H7 (cell line): ENCODE measurements at places on chromosomes 12 and 14.

DNA sequence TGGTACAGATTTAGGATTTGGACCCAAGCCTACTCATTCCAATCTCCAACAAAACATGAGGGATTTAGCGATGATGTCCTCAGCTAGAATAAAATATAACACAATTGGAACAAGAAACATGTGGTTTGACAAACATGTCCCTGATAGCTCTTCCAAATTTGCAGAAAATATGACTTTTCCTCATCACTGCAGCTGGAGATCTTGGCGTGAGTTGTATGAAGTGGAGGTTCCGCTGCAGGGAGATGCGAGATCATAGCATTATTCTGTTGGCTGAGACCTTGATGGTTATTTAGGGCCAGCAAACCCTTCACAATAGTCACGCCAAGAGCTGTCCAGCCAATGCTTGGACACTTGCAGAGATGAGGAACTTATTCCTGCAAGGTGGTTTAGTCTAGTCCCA is 413.4 kb upstream of the TBX3 start:
- no peak for DNase-seq

DNA sequence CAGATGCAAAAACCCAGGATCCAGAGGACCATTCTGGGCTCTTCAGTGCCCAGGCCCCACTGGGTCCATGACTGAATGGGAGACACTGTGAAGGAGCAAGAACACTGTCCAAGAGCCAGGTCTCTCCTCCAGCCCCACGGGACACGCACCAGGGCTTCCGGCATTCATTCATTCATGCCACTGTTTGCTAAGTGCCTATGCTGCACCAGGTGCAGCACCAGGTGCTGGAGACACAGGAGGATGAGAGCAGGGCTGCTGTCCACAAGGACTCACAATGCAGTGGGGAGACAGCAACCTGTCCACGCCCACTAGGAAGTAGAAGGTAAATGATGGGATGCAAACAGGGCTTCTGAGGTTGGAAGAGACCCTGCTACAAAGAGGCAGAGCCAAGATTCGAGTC is 20.4 kb downstream of the CLMN start:
- no peak for DNase-seq

GRCh38 chr14:23632461-23633159 is 3.6 kb upstream of the DHRS2 start:
- DNase-seq: no peak

DNA sequence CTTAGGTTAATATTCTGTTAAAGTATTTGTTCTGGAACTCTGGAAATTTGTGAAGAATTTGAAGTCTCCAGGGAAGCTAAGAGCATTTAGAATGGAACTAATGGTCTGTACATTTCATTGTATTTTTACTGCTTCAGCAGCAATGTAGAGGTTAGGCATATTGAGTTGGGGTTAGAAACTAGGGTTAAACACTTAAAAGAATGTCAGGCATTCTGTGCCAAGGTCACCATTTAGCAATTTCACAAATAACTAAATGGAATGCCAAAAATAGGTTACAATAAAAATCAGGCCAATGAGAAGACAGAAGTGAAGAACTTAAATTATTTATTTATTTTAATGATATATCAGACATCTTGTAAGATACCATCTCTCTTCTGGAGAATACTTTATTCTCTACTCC is 210.8 kb downstream of the C12orf50 start:
- no peak for DNase-seq

GRCh38 chr12:76124456-76124855 is 40.0 kb upstream of the NAP1L1 start:
- DNase-seq: no peak

GRCh38 chr14:103319422-103319821 is 14.6 kb upstream of the EIF5 start:
- DNase-seq: no peak

- no peak for DNase-seq
Observed at GRCh38 chr14:101009531-101009930, 106.0 kb upstream of the RTL1 start.

- DNase-seq: no peak
Observed at GRCh38 chr14:55120571-55121495, 8.2 kb upstream of the LGALS3 start.

- peak; percentile 39 for DNase-seq
Observed at GRCh38 chr12:120994059-120994458, 15.7 kb downstream of the HNF1A start.

DNA sequence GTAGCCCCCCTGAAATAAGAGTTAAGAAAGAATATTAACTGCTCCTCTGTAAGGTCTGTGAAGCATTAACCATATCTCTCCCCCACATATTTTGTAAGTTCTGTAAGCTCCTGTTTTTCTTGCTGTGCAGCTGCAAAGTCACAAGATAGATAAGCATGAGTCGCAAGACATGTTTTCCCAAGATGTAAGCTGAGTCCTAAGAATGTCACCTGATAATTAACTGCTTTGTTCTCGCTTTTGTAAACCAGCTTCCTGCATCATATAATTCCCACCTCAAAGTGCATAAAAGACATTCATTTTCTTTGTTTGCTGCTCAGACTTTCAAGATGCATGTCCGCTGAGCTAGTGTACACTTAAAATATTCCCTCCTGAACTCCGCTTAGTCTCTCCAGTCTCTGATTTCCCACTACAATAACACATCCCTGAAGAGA is 27.0 kb upstream of the PHC1 start:
- no peak for DNase-seq

GRCh38 chr14:104094056-104094708 is 8.7 kb downstream of the ASPG start:
- DNase-seq: peak; percentile 84

DNA sequence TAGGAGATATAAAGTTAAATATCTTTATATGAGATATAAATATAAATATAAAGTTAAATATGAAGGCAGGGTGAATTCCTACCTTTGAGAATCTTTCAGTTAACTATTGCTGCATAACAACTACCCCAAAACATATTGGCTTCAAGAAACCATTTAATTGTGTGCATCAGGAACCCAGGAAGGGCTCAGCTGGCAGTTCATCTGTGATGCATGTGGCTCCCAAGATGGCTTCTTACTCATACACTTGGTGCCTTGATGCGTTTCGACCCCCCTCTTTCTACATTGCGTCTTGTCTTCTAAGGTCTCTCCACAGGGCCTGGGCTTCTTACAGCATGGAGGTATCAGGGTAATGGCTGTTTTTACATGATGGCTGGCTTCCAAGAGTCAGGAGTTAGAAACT is 253.9 kb upstream of the CRY1 start:
- no peak for DNase-seq

DNA sequence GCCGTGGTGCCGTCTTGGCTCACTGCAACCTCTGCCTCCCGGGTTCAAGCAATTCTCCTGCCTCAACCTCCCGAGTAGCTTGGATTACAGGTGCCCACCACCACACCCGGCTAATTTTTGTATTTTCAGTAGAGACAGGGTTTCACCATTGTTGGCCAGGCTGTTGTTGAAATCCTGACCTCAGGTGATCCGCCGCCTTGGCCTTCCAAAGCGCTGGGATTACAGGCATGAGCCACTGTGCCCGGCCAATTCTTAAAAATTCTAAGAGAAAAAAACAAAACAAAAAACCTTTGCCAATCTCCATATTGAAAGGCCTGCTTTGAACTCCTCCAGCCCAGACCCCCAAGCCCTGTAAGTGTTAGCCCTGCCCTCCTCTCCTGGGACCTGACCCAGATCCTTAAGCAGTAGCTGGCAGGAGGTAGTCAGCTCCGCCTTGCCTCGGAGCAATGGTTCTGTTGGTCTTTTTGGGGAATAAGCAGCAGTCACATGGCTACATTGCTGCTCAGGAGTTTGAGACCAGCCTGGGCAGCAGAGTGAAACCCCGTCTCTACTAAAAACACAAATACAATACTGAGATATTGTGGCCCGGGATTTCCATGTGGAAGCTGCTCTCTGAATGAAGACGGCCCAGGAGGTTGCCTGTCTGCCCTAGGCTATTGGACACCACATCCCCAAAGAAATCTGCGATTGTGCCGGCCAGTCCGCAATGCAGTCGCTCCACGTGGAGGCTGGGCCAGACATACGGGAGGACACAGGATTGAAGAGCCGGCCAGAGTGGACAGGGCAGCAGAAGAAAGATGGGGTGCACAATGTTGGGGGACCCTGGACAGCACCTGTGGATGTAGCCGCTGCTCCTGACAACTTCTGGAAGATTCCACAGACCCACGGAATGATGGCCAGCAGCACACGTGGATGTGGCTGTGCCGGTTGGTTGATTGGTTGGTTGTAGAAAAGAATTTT is 28.8 kb upstream of the BEGAIN start:
- peak; percentile 20 for DNase-seq

- no peak for DNase-seq
Observed at GRCh38 chr12:128076188-128076587, 190.8 kb upstream of the TMEM132C start.

- DNase-seq: no peak
Observed at GRCh38 chr14:71262441-71262840, 355.2 kb downstream of the PCNX1 start.

DNA sequence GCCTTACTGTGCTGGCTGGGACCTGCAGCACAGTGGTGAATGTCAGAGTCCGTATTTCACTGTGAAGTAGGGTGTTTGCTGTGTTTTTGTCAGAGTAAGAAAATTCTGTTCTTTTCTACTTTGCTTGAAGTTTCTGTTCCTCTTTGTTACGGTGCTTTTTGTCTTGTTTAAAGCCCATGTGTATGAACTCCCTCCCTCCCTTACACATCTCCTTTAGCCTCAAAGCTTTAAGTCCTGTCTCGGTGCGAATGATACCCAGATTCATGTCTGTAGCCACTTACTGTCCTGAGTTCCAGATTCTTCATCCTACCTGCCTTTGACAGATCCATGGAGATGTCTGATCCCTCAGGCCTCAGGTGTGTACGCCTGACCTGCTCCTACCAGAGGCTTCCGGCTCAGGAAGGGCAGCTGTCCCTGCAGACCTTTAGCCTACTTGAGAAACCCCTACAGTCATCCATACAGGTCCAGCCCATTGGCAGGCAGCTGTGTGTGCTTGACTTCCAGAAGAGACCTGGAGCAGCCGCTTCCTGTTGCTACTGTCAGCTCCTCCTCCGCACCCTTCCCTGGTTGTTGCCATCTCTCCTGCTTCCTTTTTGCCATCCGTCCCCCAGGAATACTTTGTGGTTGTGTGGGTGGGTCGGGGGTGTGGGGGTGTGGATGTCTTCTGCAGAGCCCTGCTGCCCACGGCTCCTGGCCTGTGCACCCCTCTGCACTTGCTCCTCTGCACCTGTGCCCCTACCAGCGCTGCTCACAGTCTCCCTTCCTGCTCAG is 72.9 kb downstream of the DDX51 start:
- no peak for DNase-seq

- DNase-seq: no peak
Observed at GRCh38 chr12:12653922-12654321, 42.1 kb downstream of the GPR19 start.

- no peak for DNase-seq
Observed at GRCh38 chr12:58564721-58565120, 355.6 kb downstream of the LRIG3 start.

GRCh38 chr12:67428431-67428830 is 159.3 kb downstream of the CAND1 start:
- DNase-seq: no peak

DNA sequence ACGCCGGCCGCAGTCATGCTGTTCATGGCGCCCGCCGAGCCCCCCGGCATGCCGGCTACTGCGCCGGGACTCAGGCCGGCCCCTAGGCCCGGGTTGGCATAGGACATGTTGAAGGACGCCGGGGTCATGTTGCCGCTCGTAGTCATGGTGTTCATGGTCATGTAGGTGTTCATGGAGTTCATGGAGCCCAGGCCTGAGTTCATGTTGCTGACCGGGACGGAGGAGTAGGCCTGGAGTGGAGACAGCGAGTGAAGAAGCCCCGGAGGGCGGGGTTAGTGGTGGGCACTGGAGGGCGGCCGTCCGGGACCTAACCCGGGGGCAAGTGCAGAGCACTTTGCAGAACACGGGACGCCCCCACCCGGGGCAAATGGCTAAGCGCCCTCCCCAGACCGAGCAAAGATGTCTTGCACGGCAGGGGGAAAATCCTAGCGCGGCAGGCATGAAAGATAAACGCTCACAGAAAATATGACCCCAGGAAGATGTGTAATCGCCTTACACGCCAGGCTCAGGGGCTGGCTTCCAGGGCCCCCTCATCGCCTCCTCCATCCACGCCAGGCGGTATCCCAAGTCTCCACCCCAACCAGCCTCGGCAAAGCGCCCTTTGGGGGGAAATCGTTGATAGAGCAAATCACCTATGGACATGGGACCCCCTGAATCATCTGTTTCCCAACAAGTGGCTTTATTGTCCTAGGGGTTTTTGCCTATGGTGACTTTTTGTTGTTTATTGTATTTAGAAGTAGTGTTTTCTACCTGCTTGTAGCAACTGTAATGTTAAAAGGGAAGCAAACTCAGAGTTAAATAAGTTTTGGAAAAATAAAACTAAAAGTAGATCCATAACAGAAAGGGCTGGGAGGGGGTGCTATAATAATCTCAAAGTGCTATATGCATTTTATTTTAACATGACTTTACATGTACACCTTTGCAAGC is 2.3 kb downstream of the FOXA1 start:
- DNase-seq: peak; percentile 74

DNA sequence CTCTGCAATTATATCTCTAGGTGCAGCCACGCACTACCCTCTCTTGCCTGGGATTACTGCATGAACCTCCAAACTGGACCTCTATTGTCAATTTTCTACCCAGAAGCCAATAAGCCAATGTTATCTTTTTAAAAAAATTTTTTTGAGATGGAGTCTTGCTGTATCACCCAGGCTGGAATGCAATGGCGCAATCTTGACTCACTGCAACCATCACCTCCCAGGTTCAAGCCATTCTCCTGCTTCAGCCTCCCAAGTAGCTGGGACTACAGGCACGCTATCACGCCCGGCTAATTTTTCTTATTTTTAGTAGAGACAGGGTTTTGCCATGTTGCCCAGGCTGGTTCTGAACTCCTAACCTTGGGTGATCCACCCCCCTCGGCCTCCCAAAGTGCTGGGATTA is 11.2 kb upstream of the PXN start:
- no peak for DNase-seq

DNA sequence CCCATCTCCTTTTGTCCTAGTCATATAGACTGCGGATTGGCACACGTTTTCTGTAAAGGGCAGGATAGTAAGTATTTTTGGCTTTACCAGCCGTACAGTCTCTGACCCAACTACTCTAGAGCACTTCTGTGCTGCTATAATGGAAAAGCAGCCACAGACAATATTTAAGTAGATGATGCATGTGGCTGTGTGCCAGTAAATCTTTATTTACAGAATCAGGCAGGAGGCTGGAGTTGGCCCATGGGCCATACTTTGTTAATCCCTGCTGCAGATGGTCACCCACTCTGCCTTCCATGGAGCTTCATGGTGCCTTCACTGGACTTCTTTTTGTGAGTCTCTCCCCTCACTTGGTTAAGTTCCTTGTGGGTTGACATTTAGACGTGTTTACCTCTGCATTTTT is 584.5 kb upstream of the TBX3 start:
- no peak for DNase-seq
